Stimulated activated CD4-positive, alpha-beta T cell treated with anti-CD3 and anti-CD28 coated beads, TNF-alpha, amount 100 ng/mL, for 1 hour (primary cell): ENCODE measurements at places on chromosomes 2 and 18.
A peak's percentile ranks its signal among the peaks of the same experiment; 100 is the strongest.

DNA sequence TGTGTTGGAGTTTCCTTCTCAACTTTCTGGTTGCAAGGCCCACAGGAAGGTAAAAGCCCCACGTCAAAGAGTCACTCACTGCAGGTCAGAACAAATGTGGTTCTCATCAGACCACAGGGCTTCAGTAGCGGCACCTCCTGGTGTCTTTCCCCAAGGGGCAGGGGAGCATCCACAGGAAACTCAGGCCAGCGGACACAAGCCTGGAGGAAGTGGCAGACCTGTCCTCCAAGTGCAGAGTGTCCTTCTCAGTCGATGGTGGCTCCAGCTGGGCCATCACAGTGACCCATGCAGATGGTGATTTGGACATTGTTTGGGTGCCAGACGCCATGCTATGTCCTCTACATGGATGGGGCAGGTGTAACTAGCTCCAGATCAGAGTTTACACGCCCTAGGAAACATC, 84.9 kb downstream of the ACKR3 start:
- no peak for DNase-seq

DNA sequence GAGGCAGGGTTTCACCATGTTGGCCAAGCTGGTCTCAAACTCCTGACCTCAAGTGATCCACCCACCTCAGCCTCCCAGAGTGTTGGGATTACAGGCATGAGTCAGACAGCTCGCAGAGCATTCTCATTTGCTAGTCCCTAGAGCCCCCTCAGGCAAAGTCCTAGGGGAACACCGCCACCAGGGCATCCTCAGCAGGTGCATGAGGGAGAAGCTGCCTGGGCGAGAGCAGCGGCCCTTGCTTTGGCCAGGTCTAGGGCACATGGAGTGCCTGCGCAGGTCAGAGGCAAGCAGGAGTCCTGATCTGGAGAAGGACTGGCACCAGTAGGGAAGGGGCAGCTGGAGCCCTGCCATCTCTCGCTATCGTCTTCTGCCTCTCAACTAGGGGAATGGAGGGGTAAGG, 32.4 kb downstream of the NGEF start:
- DNase-seq = no peak

GRCh38 chr18:76384114-76384790, 110.8 kb downstream of the ZNF516 start:
- no peak for DNase-seq

DNA sequence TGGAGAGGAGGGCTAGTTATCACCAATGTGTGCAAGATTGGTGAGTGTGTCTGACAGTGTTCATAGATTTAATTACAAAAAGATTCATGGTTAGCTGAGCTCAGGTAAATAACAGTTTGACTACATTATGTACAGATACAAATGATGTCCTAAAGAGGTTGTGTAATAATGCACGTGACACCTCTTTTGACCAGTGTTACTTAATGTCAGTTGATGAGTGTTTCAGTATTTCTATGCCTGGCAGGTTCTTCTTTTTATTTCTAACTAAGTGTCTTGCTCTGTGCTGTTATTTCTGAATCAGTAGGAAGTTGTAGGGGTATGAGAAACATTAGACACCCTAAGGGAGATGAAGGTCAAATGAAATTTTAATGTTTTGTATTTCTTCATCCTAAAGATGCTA, 7.9 kb upstream of the INHBB start:
- DNase-seq = no peak

- DNase-seq = no peak
These were observed 108.1 kb downstream of the MARCO start for GRCh38 chr2:119049968-119050704.

GRCh38 chr2:68726608-68727367, 7.8 kb upstream of the ARHGAP25 start:
- peak; percentile 52 for DNase-seq

DNA sequence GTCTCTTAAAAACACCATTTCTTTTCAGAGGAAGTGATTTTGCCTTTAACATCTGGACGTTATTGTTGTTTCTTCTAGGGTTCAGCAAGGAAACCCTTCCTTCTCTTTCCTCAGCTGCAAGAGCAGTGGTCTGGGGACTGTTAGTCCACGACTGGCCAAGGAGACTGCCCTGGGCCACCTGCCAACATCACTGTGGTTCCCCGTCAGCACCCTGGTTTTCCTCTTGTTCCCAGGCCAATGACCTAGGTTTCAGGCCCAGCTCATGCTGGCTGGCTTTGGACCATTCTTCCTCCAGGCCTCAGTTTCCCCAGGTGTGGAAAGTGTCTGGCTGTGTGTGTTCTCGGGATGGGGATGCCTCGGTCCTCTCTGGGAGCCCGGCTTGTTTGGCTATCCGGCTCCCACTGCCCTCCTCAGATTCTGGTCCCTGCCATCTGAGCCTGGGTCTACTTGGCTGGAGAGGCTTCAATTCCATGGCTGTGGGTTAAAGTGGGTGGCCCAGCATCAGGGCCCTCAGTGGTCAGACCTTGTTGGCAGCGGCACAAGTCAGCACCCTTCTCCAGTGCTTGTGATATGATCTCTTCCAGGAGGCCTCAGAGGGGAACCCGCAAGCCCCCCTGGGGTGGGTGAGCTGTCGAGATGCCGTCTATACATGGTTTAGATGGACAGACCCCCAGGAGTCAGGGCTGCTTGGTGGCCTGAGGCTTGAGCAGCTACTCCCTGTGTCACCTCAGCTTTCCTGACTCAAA, 234.3 kb upstream of the HS6ST1 start:
- no peak for DNase-seq

GRCh38 chr2:37555457-37555856, 116.0 kb downstream of the CDC42EP3 start:
- DNase-seq = no peak
